Hindlimb muscle (tissue), 1 donor: ENCODE measurements at places on chromosomes 5 and 9.

- no peak for DNase-seq
Measured at GRCh38 chr5:119019949-119020348, 31.6 kb upstream of the DTWD2 start.

GRCh38 chr5:135739383-135739981 is 95.0 kb upstream of the SLC25A48 start:
- peak; percentile 14 for DNase-seq

DNA sequence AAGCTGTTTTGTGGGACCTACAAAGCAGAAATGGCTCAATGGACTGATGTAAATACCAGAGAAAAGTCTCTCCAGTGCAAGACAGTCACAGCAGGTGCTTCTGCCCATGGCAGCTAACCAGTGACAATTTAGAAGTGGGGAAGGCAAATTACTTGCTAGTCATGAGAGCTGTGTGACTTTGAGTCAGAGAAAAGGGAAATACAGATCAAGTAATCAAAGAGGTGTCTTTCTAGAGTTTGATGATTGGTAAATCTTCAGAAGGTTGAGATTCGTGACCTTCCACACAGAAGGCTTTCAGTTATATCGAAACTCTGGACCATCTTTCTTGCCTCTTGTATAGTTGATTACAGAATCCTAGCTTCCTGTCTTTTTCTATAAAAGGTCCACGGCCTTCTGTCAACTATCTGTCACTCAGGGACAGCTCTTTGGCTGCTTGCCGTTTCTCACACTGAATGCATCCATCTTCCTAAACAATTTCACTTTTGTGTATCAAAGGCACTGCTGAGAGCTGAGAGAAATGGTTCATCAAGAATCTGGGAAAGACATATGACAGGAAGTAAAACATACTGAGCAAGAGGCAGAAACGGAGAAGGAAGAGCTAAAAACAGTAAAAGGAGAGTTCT is 993.9 kb upstream of the ACO1 start:
- no peak for DNase-seq

DNA sequence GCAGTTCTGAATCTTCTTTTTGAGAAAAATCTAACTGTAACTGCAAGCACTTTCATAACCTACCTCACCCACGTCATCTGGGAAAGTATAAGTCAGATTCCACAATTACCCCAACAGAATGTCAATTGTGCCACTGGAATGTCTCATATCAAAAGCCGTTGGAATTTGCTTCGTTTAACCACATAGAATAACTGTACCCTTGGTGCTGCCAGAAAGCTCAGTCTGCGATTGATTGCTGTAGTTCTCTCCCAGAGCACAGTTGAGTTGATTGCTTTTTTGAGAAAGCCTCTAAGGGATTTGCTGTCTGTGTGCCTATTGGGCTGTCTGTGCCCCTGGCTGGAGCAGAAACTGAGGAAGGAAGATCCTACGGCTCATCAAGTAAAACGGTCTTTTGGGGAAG is 583.6 kb downstream of the TMEM38B start:
- DNase-seq = no peak

GRCh38 chr5:78355561-78355960 is 4.9 kb upstream of the SCAMP1 start:
- DNase-seq = peak; percentile 4

- DNase-seq = no peak
Measured at GRCh38 chr9:136362450-136362784, 1.1 kb downstream of the DNLZ start.

DNA sequence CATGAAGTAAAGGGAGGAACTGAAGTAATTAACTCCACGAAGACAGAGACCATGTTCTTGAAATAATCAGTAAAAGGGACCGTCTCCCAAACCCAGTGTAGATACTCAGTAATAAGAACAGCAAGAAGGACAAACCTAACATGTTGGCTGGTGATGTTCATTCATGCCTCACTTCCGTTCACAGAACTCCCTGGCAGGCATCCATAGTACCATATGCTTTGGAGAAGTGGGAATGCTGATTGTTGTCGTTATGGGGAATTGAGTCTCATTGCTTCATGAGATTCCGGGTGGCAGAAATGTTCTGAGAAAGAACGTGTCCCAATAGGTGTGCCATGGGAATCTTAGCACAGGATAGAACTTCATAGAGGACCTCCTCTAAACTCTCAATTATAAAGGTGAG is 452.3 kb downstream of the ZSWIM6 start:
- DNase-seq = no peak

DNA sequence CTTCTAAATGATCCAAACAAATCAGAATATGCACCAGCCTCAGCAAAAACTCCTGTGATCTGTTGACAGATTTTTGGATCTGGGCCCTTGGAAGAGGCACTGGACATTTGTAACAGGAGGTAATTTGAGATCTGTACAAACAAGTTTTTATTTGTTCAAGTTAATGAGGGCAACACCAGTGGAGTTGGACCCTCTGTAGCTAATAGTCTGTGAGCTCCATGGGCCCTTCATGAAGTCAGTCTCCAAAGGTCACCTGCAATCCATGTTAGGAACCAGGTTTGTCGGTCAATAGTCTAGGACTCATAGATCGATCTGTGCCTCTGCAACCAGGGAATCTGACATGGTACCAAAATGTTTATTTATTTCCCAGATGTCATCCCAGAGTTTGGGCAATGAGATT is 40.9 kb downstream of the PAM start:
- DNase-seq = no peak

GRCh38 chr9:19379283-19379682 is 753 bp downstream of the RPS6 start:
- DNase-seq = peak; percentile 6

DNA sequence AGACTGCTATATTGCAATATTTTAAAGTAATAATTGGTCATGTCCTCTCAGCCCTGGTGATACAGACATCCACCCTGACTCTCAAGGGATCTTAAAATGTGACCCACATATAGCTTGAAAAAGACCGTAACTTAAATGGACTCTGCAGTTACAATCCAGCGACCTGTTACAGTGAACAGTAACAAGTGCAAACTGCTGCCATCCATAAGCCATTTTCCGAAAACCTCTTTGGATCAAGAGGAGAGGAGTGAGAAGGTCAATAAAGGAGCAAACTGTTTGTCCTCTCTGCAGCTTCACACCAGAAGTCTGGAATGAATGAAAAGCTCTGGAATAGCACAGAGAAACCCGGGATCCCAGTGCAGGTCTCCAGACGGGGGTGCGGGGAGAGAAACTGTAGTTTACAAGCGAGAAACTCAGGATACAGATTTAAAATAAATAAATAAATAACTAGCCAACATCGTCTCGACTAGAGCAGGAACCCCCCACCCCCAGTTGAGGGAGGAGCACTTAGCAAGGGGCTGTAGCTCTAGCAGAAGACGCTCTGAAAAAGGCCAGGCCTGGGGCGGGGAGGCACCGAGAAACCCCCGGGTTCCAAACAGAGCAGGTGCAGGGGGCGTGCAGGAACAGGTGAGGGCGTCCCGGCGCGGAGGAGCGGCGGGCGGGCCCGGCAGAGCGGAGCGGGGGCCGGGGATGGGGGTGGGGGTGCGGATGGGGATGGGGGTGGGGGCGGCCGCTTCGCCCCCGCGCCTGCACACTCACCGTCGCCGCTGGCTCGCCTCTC is 572 bp downstream of the ZDHHC21 start:
- peak; percentile 43 for DNase-seq

DNA sequence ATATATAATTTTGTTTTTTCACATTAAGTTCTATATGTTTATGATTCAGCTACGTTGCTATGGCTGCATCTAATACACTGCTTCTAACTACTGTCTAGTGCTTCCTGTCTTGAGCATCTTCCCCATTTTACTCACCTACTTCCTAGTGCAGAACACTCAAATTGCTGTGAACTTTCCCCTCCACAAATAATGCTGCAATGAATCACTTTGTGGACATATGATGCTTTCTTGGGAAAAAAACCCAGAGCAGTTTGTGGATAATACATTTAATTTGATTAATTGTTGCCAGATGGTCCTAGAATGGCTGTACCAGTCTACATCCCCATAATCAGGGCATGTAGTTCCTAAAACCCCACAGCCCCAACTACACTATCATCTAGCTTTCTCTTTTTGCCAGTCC is 18.5 kb downstream of the CD180 start:
- DNase-seq = no peak
